ENCODE measurements at places on chromosomes 5 and 9.
A peak's percentile ranks its signal among the peaks of the same experiment; 100 is the strongest.

DNA sequence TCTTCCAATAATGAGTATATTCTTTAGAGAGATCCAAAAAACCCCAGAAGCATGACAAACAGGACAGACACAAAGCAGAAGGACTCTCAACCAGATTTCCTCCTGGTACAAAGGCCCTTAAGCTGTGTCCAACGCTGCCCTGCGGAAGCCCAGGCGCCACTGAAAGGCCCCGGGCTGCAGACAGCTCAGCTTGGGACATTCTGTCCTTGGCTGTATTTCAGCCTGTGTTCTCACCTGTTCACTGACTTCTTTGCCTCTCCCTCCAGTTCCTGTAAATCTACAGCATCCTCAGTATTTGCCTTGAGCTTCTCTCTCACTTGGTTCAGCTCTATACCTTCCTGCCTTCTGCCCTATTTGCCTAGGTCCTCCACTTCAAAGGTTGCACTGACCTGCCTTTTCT is 96.5 kb downstream of the SH3TC2 start:
- DNase-seq: no peak

DNA sequence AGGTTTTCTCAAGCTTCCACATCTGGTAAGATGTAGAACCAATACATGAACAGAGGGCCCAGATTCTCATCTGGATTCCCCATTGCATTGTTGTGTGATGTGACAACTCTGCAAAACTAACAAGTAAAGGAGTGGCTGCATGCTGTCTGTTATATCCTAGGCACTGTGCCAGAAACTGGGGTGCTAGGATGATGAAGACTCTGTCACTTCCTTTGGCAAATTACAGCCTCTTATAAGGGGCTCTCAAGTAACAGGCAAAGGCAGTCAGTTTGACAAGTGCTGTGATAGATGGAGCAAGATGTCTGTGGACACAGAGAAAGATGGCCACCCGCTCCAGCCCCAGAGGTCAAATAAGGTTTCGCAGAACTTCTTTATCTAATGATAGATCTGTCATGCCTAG is 115.7 kb downstream of the PAPPA start:
- no peak for DNase-seq

GRCh38 chr5:17439956-17440355 is 58.1 kb upstream of the TAF11L2 start:
- DNase-seq: no peak

DNA sequence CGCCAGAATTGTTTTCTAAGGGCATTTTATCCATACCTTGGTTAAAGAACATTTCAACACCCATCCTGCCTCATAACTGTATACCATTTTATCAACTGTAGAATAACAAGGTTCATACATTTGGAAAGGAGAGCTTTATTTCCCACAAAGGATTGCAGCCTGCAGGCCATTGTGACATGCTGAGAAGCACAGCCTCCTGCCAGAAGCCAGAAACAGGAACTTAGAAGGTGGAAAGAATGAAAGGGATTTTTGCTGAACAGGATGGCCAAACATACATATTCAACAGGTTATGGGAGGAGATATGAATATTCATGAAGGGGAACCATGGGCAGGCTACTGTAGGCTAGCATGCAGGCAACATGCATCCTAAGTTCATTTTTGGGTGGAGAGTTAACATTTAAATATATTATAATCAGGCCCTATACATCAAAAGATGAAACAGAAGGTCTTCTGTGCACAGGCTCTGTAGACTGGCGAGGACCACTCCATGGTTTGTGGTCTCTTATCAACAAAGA is 59.9 kb upstream of the DIRAS2 start:
- DNase-seq: no peak

DNA sequence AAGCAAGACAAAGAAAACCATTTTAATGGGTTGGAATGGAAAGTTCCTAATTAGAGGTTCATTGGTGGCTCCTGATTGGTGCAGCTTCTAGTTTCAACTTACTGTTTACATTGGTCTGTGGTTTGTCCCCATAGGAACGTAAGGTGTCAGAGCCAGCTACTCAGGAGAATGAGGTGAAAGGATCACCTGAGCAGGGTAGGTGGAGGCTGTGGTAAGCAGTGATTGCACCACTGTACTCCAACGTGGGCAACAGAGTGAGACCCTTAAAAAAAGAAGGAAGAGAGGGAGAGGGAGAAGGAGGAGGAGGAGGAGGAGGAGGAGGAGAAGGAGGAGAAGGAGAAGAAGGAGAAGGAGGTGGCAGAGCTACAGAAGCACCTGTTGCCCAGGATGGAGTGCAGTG is 30.4 kb downstream of the KCNIP1 start:
- peak; percentile 10 for DNase-seq

- DNase-seq: no peak
Measured at GRCh38 chr5:133723651-133724366, 111.5 kb upstream of the FSTL4 start.

DNA sequence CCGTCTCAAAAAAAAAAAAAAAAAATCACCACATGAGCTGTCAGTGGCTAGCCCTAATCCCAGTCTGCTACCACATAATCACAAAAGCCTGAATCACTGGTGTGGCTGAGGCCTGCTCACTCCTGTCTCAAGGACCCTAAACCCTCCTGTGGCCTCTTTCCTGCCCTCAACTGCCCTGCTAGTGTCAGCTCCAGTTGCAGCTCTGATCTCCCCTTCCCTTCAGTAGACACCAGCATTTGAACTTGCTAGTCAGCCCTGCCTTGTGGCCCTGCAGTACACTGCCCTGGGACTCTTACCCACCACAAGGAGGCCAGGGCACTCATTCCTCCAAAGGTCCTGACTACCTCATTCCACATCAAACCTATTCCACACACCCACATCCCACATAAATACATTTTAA is 9.5 kb upstream of the P4HA2 start:
- no peak for DNase-seq

GRCh38 chr9:129962451-129962864 is 80.5 kb downstream of the FNBP1 start:
- DNase-seq: no peak

GRCh38 chr5:67806654-67807438 is 408.7 kb upstream of the PIK3R1 start:
- no peak for DNase-seq

- DNase-seq: no peak
Measured at GRCh38 chr5:153276151-153276550, 214.3 kb upstream of the GRIA1 start.

DNA sequence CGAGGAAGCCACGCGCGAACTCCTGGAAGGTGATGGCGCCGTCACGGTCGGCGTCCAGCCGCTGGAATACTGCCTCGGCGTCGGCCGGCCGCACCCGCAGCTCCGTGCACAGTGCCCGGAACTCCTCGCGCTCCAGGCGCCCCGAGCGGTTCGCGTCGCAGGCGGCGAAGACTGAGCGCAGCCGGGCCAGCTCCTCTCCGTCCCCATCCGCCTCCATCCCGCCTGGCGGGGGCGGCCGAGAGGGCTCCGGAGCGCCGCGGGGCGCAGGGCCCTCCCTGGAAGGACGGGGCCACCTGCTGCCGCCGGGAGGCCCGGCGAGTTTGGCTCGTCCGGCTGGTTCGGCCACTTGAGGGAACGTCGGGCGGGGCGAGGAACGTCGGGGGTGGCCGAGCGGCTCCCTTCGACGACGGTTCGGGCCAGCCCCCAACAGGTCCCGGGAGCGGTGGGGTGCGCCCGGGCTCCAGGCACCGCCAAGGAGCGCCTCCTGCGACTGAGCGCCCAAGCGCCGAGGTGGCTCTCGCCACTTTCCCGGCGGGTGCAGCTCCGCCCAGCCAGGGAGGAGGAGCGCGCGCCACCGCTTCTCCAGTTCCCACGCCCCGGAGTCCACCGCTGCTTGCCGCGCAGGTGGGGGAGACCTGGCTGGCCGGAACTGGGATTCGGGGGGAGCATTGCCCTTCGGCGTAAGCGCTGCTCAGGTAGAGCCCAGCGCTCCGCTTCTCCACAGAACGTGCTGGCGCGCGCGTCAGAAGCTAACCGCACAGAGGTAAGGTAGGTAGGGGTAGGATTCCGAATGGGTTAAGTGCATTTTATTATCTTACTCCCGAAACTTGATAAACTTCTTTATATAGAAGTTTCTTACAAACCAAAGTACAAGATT is at the start of gene RASEF:
Gene RASEF (minus strand): TSS at position 492 of the 877 bp plus-strand sequence. CDS start 275 bp downstream, at position 217.
- DNase-seq: peak; percentile 4

DNA sequence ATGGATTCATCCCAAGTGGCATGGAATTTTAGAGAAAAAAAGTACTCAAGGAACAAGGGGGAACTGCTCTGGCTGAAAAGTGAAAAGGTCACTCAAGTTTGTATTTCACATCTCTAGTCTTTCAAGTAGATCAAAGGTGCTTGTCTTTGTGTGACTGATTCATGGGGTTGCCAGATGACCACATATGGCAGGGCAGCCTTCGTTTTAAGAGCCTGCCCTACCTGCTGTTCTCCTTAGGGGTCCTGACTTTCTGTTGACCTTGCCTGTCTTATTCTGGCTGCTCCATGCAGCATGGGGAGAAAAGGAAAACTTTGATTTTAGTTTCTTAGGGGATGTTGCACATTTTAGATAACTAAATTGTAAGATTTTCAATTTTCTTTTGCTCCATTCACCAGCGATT is 877.7 kb downstream of the TLE1 start:
- DNase-seq: no peak

- DNase-seq: no peak
Measured at GRCh38 chr9:132201780-132202703, 40.2 kb downstream of the NTNG2 start.

- no peak for DNase-seq
Measured at GRCh38 chr5:124644138-124644537, 102.3 kb downstream of the ZNF608 start.

DNA sequence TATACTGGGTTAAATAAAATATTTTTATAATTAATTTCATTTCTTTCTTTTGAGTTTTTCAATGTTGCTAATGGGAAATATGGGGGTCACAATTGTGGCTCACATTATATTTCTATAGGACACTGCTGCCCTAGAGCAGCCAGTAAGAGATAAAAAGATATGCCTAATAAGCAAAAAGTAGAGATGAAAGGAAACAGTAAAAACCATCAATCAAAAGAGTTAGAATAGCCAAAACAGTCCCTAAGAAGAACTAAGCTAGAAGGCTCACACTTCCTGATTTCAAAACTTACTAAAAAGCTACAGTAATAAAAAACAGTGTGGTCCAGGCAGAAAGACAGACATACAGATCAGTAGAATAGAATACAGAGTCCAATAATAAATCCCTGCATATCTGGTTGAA is 104.4 kb downstream of the FANCC start:
- no peak for DNase-seq

DNA sequence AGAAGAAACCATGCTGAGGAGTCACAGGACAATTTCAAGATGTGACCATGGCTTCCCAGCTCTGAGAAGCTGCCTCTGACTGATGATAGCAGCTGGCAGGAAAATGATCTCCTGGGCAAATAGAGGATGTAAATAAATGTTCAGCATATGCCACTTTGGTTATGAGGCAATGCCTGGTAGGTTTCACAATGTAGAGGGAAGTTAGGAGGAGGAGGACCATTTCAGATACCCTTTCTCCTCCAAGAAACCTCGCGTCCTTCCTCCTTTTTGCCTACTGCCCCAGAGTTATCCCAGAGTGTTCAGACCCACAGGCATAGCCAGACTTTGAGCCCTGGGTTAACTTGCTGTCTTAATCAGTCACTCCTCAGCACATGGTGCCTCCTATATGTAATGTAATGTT is 541.6 kb upstream of the DAP start:
- no peak for DNase-seq

DNA sequence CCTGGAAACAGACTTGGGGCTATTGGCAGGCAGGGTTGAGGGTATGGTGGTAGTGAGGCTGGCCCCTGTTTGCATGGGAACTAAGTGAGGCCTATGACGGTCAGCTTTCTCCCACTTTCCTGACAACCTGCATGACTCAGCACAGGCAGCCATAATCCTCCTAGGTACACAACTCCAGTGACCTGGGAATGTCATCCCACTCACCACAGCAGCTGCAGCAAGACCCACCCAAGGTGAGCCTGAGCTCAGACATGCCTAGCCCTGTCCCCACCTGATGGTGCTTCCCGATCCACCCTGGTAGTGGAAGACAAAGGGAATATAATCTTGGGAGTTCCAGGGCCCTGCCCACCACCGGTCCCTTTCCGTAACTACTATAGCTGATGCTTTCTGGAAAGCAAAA is 178.7 kb downstream of the NDUFS4 start:
- no peak for DNase-seq

DNA sequence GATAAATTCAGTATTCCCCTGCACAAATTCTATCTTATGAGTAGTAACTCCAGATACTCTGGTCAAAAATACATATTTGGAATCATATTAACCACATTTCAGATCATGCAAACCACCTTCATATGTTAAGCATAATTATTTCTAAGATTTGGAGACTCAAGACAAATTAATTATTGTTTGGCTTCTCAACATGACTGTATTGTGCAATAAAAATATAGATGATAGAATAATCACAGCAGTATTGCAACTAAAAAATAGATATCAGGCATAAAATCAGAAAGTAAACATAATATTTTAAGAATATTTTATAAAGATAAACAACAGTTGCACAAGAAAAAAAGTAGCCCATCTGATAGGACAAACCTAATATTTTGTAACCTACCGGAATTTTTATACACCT is 1767.6 kb upstream of the NUDT12 start:
- no peak for DNase-seq

DNA sequence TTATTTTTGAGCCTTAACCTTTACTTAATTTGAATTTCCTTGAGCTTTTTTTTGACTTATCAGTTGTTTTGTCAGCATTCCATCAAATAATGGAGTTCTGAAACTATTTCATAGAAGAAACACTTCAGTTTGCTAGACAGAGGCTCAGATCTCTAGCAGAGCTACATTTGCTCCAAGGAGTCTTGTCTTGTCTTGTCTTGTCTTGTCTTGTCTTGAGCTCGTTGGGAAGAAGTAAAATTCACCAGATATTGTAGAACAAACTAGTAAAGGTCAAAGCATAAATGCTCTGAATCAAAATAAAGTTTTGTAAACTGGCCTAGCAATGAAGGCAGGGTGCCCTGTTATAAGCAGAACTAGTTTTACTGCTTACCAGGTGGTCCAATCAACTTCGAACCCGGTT is 33.5 kb downstream of the RAB24 start:
- no peak for DNase-seq

DNA sequence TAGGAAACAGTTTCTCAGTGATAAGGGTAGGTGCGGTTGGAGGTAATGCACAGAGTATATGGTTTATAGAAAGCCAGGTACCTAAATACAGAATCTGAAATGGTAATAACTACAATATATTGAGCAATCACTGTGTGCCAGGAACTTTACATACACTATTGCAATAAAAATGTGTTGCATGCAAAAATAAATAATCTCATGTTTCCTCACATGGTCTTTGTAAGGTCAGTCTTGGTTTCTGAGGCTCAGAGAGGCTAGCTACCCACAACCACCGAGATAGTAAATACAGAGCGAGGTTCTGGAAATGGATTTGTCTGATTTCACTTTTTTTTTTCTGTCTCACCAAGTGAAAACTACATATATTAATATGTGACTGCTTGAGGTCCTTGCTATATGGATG is 128.9 kb downstream of the CAMK4 start:
- no peak for DNase-seq

- DNase-seq: peak; percentile 36
Measured at GRCh38 chr9:33778700-33779351, 16.5 kb upstream of the PRSS3 start.

- no peak for DNase-seq
Measured at GRCh38 chr9:133009906-133010582, 20.8 kb upstream of the GTF3C5 start.

GRCh38 chr5:137872466-137872865 is 4.8 kb downstream of the MYOT start:
- no peak for DNase-seq

- DNase-seq: no peak
Measured at GRCh38 chr5:9479990-9480389, 65.9 kb downstream of the SEMA5A start.

- DNase-seq: no peak
Measured at GRCh38 chr9:136857166-136857565, 5.0 kb downstream of the MAMDC4 start.
